ENCODE measurements at places on chromosomes 11 and 22.

- no peak for DNase-seq
Observed at GRCh38 chr11:34790620-34791019, 125.6 kb downstream of the APIP start.

- DNase-seq = no peak
Observed at GRCh38 chr11:67392183-67392715, 463 bp downstream of the RAD9A start.

DNA sequence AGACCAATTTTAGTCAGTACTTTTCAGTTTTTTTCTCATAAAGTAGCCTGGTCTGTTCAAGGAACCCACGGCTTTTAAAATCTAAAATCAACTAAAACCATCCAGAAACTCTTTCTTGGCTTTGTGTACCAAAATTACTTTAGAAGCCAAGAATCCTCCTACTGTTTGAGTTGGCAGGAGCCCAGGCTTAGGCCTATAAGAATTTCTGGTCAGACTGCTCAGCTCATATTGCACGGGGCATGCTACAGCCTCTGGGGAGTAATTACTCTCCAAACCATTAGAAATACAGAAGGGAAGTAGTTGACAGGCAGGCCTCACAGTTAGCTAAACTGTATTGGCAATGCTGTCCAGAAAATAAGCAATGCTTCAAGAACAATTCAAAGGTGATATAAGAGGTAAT is 1862.9 kb upstream of the RAG2 start:
- DNase-seq = no peak

GRCh38 chr11:96329419-96329818 is 13.6 kb downstream of the MAML2 start:
- DNase-seq = no peak

GRCh38 chr22:31923136-31923535 is 21.2 kb upstream of the YWHAH start:
- DNase-seq = no peak

- no peak for DNase-seq
Observed at GRCh38 chr22:31958625-31959239, 14.4 kb downstream of the YWHAH start.

Measured in stimulated activated CD4-positive, alpha-beta T cell treated with anti-CD3 and anti-CD28 coated beads, Interleukin-1b, Interleukin-23, amount 100 ng/mL, for 1 hour (primary cell).